ENCODE measurements at places on chromosomes 6 and 20.

GRCh38 chr6:31187780-31188194 is 17.3 kb upstream of the POU5F1 start:
- H3K4me3 ChIP-seq = no peak overlapping the region
- DNase-seq = peak; percentile 80
- H3K27ac ChIP-seq = peak overlapping the region; percentile 85
- peaks cover 6% of the 10 kb centered on the region for H3K4me1 ChIP-seq
- no peaks in the 10 kb centered on the region for H3K27me3 ChIP-seq

DNA sequence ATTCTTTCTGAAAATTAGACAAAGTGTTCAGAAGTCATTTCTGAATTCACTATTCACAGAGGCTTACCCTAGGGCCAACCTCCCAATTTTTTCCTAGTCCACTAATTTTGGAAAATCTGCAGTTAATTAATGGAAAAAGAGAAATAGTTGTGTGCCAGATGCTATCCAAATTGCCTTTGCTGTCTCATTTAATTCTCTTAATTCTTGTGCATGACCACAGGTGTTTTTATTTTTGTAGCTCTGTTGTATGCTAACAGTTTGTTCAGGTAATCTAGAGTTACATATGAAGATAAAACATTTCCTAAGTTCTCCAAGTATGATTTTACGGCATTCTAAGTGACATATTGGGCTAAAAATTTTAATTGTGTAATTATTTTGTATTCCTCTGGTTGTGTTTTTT is 96.8 kb downstream of the SCAF8 start:
- H3K4me1 ChIP-seq = peaks cover 5% of the 10 kb centered on the region
- H3K36me3 ChIP-seq = peaks cover 75% of the 10 kb centered on the region
- no peaks in the 10 kb centered on the region for H3K27me3 ChIP-seq
- no peak overlapping the region for H3K4me3 ChIP-seq
- no peak overlapping the region for H3K27ac ChIP-seq
- DNase-seq = no peak

GRCh38 chr6:121055572-121056163 is 278.6 kb downstream of the TBC1D32 start:
- no peaks in the 10 kb centered on the region for H3K4me1 ChIP-seq
- no peak for DNase-seq
- no peaks in the 10 kb centered on the region for H3K36me3 ChIP-seq
- H3K27me3 ChIP-seq = no peaks in the 10 kb centered on the region
- no peak overlapping the region for H3K4me3 ChIP-seq

GRCh38 chr6:22279427-22279826 is 17.4 kb downstream of the PRL start:
- no peak for DNase-seq
- H3K4me3 ChIP-seq = no peak overlapping the region
- no peaks in the 10 kb centered on the region for H3K27me3 ChIP-seq
- H3K36me3 ChIP-seq = no peaks in the 10 kb centered on the region

DNA sequence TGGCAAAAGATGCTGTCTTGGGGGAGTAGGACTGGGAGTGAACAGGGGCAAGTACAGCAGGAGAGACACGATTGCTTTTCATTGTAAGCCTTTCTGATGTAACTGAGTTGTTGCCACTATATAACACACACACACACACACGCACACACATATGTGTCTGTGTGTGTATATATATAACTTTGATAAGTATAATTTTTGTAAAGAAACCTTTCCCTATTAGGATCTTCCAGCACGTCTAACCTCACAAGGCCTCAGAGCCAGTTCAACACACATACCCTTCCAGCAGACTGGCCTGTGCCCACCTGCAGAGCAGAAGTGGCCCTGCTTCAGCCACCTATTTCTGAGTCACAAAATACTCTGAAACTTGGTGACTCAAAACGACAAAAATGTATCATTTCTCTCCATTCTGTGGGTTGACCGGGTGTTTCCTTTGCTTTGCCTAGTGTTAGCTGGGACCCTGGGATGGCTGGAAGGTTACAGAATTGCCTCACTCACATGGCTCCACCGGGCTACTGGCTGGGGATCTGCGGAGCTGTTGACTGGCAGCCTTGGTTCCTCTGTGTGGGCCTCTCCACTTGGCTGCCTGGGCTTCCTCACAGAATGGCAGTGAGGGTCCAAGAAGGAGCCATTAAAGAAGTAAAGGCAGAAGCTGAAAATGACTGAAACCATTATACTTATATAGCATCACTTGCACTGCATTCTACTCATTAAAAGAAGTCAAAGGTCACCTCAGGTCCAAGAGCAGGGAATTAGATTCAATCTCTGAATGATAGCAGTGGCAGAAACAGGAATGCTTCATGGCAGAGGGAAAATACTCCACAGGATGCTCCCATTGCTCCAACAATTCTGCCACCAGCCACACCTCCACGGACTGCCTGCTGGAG is 126.4 kb downstream of the BANF2 start:
- no peaks in the 10 kb centered on the region for H3K27me3 ChIP-seq
- peaks cover 24% of the 10 kb centered on the region for H3K4me1 ChIP-seq
- H3K4me3 ChIP-seq = no peak overlapping the region
- H3K36me3 ChIP-seq = no peaks in the 10 kb centered on the region

- DNase-seq = peak; percentile 16
- H3K27me3 ChIP-seq = no peaks in the 10 kb centered on the region
- no peaks in the 10 kb centered on the region for H3K4me1 ChIP-seq
- no peak overlapping the region for H3K27ac ChIP-seq
- no peaks in the 10 kb centered on the region for H3K36me3 ChIP-seq
Measured at GRCh38 chr6:79913369-79913768, 34.0 kb downstream of the ELOVL4 start.

GRCh38 chr20:34045294-34045693 is 51.6 kb downstream of the RALY start:
- no peak overlapping the region for H3K27ac ChIP-seq
- peaks cover 88% of the 10 kb centered on the region for H3K4me1 ChIP-seq
- H3K4me3 ChIP-seq = no peak overlapping the region
- no peaks in the 10 kb centered on the region for H3K27me3 ChIP-seq
- peaks cover 6% of the 10 kb centered on the region for H3K36me3 ChIP-seq
- DNase-seq = peak; percentile 64

GRCh38 chr6:11155589-11155988 is 44.1 kb upstream of the ERVFRD-1 start:
- DNase-seq = no peak
- H3K4me1 ChIP-seq = no peaks in the 10 kb centered on the region
- H3K27me3 ChIP-seq = no peaks in the 10 kb centered on the region
- no peak overlapping the region for H3K27ac ChIP-seq
- no peak overlapping the region for H3K4me3 ChIP-seq

DNA sequence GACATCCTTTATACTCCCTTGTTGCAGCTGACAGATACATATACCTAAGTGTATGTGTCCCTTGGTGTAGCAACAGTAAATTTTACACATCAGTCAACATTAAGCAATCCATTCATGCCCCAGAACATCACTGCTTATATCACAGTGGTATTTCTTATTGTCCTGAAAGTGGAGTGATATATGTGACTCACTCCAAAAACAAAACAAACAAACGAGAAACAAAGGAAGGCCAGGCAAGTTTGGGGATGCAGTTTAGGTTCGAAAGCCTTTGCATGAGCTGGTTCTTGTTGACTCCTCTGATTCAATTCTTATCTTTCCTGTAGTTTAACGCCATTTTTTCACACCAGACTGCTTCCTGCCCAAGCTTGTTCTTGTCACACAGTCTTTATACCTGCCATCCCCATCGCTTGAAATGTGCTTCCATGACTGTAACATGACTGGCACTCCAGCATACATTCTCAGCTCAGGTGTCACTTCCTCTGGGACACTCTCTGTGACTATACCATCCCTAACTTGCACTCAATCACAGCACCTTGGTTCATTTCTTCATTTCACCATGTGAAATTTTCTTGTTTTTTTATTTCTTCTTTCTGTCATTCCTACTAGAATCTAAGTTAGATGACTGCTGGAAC is 125.0 kb upstream of the TSHZ2 start:
- H3K27ac ChIP-seq = no peak overlapping the region
- no peaks in the 10 kb centered on the region for H3K27me3 ChIP-seq
- no peaks in the 10 kb centered on the region for H3K4me1 ChIP-seq
- no peak for DNase-seq
- H3K4me3 ChIP-seq = no peak overlapping the region

GRCh38 chr6:111761783-111762312 is 111.4 kb downstream of the FYN start:
- peak; percentile 55 for DNase-seq
- peaks cover 19% of the 10 kb centered on the region for H3K4me1 ChIP-seq
- no peaks in the 10 kb centered on the region for H3K36me3 ChIP-seq
- H3K27ac ChIP-seq = peak overlapping the region; percentile 77
- no peak overlapping the region for H3K4me3 ChIP-seq
- no peaks in the 10 kb centered on the region for H3K27me3 ChIP-seq

- no peaks in the 10 kb centered on the region for H3K27me3 ChIP-seq
- H3K4me1 ChIP-seq = peaks cover 28% of the 10 kb centered on the region
- H3K4me3 ChIP-seq = no peak overlapping the region
- DNase-seq = peak; percentile 73
Measured at GRCh38 chr6:33761922-33762629, 15.4 kb upstream of the IP6K3 start.
